ENCODE measurements at places on chromosomes 2 and 18.
A peak's percentile ranks its signal among the peaks of the same experiment; 100 is the strongest.

DNA sequence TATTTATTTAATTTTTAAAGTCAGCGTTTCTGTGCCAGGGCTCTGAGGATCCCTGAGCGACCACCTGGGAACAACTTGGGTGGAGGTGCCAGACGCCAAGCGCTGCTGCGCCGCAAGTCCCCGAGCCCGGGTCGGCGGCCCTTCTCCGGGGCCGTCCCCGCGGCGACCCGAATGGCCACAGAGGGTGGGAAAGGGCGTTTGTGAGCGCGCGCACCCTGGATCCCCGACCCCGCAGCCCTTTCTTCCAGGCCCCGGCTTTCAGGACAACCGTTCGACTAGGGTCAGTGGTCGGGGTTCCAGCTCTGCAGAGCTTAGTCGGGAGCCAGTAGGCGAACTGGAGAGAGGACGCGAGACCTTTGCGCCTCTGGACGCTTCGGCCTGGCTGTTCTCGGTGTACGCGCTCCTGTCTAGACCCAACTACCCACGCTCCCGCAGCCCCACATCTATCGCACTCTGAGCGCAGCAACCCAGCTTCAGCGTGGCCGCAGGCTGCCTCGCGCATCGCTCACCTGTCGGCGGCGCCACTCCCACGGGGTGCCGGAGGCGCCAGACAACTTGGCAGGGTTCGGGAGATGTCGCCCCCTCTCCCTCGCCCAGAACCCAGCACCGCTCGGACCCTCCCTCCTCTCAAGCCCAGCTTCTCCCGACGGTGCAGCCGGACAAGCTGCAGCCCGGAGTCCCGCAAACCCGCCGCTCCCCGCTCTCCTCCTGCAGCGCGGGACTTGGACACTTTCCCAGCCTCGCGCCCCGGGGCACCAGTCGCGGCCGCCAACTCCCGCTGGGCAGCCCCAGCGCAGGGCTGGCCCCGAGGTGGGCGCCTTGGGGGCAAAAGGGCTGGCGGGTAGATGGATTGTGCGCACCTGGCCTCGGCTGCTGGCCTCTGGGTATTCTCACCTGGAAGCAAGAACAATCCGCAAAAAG is 758 bp downstream of the LYPD1 start:
- DNase-seq, result no peak

- no peak for DNase-seq
Measured at GRCh38 chr2:233280114-233280693, 27.4 kb upstream of the SAG start.

DNA sequence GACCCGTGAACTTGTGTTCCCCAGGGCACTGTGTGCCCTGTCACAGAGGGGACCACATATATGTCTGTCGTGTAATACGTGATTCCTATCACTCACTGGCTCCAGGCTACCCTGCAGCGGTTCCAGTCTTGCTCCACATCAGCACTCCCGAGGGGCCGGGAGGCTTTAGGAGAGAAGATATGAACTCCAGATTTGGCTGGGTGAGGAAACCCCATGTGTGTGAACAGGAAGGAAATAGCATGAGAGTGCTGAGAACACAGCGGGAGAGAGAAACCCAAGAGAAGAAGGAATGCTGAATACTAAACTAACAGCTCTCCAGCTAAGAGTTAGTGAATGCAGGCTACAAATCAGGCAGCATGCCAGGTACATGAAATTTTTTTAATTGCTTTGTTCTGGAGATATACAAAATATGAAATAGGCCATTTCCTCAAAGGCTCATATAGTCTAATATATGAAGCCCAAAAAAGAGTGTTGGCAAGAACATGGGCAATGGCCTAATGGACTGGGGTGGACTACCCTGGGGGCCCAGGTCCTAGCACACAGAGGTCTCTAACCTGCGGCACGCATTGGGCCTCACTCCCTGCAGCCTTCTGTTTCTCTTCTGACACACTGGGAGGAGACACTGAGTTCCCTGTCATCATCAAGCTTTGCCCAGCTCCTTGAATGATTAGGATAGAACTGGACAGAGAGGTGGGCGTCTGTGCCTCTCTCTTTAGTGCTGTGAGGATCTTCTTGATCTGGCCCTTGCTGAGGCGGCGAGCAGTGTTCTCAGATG is 372.8 kb upstream of the RAB6C start:
- DNase-seq, result peak; percentile 92

DNA sequence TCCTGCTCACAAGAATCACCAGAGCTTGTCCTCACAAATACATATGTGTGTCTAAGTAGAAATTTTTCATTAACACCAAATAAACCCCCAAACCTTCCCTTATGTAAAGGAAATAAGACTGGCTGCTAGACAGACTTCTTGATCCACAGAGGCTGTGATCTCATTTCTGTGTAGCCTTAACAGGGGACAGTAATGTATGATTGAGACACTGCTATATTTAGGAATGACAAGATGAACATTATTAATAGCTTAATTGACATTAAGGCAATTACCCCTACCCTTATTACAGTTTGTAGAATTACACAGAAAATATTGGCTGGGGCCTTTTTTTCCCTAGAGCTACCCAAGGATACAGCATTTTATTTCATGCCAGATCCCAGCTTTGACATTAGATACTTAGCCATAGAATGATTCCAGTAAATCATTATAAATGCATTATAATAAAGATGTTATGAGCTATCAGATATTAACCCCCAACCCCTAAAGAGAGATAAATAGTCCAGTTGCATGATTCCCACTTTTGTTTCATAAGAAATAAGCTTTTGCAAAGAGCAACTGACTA is 392.1 kb upstream of the HNRNPA3 start:
- no peak for DNase-seq

- peak; percentile 58 for DNase-seq
Measured at GRCh38 chr2:45743531-45744396, 92.3 kb downstream of the PRKCE start.

GRCh38 chr2:100427627-100428258 is 10.3 kb upstream of the CHST10 start:
- DNase-seq, result peak; percentile 14

DNA sequence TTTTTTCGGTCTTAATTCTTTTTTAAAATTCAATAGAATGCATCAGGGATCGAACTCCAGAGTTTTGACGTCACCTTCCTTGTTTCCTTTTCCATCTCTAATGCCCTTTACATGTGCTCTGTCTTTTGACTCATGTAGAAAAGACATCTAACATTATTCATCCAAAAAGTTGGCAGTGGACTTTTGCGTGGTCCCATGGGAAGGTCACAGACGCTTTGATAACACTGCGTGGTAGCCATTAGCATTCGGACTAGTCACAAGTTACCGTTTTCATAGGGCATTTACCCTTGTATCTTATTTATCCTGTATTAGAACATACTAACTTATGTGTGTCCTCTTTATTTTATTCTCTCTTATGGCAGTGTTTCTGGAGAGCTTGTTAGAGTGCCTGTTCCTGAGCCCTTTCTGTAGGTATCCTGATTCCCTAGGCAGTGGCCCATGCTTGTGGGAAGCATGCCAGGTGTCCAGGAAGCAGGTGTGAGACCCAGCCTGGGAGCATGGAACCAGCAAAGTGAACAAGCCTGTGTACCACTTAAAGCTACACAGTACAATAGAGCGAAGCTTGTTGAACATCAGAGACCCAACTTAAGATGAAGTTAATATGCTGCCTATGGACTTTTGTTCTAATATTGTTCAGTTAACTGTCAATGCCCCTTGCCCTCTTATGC is 73.6 kb upstream of the RBM44 start:
- DNase-seq, result no peak

DNA sequence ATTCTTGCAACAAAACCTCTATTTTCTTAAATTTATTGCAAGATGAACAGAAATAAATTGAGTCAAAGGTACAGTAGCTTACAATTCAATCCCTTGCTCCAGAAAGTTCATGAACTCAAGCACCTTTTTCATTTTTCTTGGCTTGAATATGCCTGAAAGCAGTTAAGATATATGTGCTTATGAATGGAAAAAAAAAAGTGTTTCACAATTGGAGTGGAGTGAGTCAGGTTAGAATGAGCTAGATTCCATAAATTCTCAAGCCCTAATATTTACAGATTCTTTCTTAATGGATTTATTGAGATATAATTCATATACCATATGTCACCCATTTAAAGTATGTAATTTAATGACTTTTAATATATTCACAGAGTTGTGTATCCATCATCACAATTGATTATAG is 39.6 kb upstream of the NEMP2 start:
- peak; percentile 18 for DNase-seq

DNA sequence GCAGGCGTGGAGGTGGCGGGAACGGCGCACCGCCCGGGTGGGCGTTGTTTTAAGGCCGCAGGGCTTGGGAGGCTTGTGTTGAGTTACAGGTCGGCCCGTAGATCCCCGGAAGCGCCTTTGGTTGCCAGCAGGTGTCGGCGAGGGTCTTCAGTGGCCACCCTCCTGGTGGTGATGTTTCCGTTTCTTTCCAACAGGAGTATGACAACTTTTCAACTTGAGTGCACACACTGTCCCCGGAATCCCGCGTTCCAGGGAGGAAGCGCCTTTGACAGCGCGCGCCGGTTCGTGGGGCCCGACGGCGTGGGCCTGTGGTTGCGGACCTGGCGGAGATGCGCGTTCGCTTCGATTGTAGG is 1.0 kb upstream of the HDAC4 start:
- DNase-seq, result no peak

DNA sequence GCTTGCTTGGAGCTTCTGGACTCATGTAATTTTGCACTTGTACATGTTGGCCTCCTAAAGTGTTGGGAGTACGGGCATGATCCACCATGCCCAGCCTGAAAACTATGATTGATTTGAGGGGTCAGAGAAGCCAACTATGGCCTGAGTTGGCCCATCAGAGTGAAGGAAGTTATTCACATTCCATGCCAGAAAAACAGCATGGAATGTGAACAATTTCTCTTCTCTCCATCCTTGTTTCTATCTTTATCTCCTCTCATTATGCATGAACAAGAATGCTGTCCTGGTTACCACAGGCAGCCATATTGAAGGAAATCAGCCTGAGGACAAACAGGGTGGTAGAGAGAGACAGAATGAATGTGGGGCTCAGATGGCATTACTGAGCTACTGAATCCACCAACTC is 3.5 kb upstream of the CD226 start:
- DNase-seq, result peak; percentile 61

- DNase-seq, result no peak
Measured at GRCh38 chr2:61089797-61090196, 24.1 kb downstream of the SANBR start.

DNA sequence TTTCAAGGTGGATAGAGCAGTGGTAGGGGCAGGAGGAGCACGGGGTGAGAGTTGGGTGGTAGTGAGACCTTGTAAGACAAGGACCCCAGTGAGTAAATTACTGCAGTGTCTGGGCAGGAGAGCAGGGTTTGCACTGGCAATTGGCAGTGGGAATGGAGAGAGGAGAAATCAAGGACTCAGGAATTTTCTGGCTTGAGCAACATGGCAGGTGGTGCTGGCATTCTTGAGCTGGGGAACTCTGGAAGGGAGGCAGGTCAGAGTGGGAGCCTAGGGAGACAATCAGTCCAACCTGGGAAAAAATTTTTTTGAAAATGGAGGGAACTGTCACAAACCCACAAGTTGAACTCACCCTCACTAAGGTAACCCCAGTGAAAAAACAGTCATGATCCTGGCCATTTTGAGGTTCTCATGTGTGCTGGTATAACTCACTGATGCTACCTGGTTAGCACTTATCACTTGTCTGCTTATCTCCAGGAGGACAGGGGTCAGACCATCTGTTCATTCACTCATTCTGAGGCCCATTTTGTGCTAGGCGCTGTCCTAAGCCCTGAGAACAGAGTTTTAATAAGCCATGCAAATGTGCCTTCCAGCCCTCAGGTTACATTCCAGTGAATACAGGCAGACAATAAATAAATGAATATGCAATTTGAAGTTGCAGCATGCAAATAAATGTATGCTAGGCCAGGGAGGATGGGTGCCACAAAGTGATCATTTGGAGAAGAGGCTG is 92.2 kb upstream of the SEC11C start:
- no peak for DNase-seq

GRCh38 chr2:237888389-237888788 is 29.0 kb downstream of the RAMP1 start:
- no peak for DNase-seq

DNA sequence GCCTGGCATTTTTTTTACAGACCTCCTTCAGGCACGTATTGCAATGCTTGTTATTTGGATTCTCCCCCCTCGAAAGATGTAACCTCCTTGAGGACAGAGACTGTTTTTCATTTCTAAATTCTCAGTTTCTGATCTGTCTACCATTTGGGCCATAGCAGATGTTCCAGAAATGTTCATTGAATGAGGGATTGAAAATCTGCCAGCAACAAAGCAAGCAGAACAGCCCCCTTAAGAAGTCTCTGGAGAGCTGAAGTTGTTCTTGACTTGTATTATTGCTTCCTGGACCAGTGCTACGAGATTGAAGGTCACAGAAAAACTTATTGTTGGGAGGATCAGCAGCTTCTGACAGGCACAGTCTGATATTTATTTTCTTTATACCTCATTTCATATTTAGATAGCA is 355.5 kb downstream of the EPHA4 start:
- DNase-seq, result no peak

GRCh38 chr2:100143286-100143685 is 896 bp upstream of the AFF3 start:
- DNase-seq, result peak; percentile 52

DNA sequence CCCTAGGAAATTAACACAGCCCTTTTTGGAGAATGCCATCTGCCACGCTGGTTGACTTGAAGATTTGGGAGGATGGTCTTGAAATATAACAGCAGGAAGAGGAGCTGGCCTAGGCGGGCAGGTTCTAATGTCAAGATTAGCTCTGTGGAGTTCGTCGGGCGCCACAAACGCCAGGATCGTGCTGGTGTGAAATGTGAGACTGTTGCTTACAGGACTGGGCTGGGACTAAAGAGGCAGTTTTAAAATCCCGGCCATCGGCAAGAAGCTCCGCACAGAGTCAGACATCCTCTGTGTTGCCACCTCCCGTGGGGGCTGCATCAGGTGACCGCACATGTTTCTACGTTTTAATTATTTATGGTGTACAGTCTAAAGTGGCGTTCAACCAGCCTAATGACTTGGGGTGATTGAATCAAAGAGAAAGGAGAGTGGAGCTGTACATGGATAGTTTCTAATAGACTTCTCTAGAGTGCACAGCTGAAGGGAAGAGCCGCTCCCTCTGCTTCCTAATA is 99.4 kb upstream of the BCL11A start:
- DNase-seq, result no peak

GRCh38 chr18:64994370-64994769 is 756.4 kb upstream of the CDH7 start:
- DNase-seq, result no peak

DNA sequence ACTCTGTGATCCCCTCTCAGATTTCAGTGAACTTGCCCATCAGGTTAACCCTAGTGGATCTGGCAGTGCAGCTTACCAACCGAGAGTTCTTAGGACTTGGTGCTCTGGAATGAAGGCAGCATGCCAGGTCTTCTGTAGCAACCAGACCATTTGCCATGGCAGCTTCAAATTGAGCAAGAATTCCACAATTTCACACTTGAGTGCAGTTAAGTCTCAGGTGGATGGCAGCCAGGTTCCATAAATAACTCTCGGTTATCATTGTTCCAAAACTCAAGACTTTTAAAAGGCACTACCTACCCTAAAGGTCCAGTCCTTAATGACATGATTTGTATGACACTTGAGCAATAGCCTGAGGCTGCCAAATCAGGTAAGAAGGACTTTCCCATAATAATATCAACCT is 48.1 kb downstream of the GALNT3 start:
- DNase-seq, result no peak

- peak; percentile 8 for DNase-seq
Measured at GRCh38 chr18:44464398-44465180, 216.1 kb upstream of the SETBP1 start.

All from fibroblast of skin of scalp (primary cell).